ENCODE measurements at places on chromosomes 5 and 9.

DNA sequence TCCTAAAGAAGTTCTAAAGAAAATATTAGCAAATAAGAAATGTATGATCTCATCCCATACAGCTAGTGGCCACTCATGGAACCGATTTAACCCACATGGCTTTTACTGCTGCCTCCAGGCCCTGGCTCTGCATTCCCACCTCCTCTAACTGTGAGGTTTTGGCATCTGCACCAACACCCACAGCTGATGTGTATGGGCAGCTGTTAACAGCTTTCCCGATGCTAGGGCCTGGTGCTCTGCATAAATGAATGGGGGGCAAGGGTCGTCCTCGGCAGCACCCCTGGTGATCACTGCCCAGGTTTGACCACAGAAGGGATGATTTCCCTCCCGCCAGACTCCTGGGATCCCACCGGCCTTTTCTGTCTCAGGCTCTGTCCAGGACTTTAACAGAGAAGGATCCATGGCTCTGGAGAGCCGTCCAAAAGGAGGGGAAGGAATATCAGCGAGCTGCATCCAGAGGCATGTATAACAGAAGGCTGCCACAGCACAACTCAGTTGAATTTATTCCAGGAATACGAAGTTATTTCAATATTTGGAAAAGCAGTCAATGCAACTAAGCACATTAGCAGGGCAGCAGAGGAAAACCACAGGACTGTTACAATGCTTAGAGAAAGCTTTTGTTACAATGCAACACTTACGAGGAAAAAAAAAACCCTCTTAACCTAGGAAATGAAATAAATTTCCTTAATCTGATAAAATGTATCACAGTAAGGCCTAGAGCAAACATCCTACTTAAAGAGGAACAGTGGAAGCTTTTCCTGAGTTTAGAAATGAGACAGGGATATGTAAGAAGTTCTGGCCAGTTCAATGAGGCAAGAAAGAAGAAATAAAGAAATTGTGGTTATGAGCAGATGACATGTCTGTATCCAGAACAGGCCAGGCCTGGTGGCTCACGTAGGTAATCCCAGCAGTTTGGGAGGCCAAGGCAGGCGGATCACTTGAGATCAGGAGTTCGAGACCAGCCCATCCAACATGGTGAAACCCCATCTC, 63.1 kb downstream of the NACC2 start:
- no peak for DNase-seq

GRCh38 chr5:179839328-179840256, 18.9 kb downstream of the SQSTM1 start:
- DNase-seq, result no peak

DNA sequence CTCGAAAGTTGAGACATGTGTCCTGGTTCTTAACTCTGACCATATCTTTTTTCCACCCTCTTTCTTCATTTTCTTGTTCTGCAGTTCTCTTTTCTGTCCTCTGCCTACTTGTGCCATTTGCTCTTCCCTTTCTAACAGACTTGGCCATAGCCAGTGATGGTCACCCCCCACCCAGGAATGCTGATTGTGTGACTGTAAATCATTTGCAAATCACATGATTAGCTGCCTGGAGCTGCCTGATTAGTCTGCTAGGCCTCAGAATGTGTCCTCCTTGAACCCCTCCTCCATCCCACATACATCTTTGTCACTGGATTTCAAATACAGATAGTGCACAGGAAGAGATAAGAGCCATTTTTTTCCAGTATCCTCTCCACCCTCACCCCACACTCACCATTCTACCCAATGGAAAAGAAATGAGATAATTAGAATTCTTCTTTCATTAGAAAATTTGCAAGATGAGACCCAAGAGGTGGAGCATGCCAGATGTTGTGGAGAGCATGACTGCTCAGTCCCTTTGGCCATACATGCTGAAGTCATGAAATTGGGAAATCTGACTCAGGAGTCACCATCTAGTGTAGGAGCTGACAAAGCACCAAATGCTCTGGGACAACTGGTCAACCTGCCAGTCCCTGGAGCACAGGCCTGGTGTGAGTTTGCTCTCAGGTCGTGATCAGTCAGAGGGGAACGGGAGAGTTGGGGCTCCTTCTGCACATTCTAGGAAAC, 538.2 kb downstream of the CCDC171 start:
- no peak for DNase-seq

DNA sequence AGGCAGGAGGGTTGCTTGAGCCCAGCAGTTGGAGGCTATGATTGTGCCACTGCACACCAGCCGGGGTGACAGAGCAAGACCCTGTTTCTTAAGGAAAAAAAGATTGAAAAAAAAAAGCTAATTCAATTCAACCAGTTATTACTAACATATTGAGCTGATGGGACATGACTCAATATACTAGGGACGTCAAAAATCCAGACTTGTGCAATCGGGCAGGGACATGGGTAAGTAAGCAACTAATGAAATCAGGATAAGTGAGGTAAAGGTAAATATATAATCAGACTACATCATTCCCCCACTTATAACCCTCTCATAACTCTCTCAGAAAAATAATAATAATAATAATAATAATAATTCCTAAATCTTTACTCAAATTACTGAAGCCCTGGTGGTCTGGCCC, 975 bp upstream of the HAVCR1 start:
- DNase-seq, result no peak

DNA sequence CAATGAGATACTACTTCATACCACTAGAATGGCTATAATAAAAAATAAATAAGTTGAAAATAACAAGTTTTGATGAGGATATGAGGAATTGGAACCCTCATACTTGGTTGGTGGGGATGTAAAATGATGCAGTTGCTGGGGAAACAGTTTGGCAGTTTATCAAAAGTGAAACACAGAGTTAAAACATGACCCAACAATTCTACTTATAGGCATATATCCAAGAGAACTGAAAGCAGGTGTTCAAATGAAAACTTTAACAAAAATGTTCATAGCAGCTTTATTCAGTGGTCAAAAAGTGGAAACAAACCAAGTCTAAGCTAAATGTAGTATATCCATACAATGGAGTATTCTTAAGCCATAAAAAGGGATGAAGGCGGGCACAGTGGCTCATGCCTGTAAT, 13.1 kb upstream of the LHFPL2 start:
- DNase-seq, result no peak

- no peak for DNase-seq
These were observed 335.2 kb downstream of the CWC27 start for GRCh38 chr5:65103756-65104440.

DNA sequence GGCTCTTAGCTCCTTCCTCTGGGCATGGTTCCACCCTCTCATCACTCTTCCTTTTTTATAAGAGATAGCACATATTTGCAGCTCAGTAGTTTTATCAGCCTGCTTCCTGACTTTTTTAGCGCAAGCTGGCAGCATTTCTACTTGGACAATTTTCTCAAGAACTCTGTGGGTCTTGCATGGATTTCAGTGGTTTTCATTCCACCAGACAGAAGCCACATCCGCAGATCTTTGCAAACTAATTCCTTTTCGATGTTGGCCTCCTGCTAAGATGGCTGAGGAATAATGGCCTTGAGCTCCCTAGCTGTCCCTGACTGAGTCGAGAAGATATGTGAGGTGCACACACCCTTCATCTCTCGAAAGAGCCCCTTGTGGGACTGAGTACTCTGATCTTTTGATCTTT, 49.5 kb downstream of the GALNT12 start:
- DNase-seq, result no peak

DNA sequence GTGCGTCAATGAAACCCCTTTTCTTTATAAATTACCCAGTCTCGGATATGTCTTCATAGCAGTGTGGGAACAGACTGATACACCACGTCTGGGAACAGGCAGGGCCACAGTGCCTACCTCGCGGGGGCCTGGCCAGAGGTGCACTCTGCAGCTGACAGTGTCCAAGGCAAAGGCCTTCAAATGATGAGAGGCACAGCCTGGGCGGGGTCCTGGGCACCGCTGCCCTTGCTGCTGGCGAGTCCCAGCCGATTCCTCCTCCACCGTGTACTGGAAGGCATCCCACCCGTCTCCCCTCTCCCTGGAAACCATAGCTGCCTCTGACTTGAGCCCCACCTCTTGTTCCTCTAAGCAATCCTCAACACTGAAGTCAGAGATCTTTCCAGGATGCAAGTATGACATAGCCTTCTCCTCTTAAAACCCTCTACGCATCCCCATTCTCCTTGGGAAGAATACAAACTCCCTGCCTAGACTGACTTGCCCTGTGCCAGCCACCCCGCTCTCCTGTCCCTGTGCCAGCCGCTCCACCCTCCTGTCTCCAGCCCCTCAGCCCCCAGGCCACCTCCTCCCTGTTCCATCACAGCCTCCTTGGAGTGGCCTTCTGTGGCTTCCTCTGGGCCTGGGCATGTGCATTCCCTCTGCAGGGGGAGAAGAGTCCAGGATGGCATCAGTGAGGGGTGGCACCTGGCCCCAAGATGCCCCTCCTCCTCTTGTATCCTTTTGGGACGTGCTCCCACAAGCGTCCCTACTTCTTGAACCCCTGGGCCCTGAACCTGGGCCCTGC, 8.1 kb upstream of the COL5A1 start:
- DNase-seq, result no peak

DNA sequence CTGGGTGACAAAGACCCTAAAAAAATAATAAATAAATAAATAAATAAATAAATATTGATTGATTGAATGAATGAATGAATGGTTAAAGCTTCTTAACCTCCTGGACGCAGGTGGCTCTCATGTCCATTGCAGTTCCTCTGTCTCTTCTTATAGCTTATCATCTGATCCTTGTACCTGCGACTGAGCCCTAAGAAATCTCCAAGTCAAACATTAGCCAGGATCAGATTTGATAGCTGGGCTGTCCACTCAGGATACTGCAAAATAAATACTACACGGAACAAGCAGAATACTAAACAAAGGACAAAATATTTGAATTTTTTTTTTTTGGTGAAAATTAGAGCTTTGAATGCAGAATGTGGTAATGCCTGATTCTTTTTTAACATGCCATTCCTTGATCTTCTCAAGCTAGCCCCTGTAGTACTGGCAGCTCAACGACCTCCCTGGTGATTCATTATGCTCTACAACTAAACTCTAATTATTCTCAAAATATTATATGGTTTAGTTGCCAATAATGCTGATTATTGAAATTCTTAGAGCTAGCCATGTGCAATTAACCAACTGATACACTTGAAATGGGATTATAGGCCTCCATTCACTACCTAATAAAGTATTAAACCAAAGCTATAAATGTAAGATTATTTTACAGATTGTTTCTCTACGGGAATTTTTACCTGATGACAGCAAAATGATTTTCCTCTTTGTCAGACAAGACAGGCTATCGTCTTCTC, 9.9 kb upstream of the TMEM245 start:
- DNase-seq, result no peak

- DNase-seq, result no peak
These were observed 24.0 kb downstream of the NRG2 start for GRCh38 chr5:140018920-140019644.

DNA sequence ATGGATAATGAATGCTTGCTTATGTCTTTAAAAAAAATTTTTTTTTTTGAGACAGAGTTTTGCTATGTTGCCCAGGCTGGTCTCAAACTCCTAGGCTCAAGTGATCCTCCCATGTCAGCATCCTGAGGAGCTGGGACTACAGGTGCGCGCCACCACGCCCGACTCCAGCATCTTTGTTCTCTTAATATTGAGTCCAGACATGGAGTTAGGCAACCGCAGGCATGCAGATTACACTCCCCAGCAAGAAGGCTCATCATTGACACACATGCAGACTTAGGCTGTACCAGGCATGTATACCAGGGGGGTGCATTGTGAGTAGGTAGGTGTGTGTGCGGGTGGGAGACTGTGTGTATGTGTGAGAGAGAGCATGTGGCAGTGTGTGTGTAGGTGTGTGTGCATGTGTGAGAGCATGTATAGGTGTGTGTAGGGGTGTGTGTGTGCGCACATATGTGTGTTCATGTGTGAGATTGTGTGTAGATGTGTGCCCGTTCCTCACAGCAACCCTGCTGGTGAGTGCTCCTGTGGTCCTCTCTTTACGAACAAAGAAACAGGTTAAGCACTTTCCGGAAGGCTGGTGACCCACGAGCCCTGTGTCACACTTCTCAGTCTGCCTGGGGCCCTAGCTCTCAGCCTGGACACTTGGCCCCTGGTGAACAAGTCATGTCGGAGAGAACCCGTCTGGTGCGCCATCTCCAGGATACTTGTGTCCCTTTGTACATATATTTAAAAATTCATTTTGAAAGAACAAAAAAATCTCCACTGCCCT, 6.2 kb downstream of the OBP2B start:
- DNase-seq, result no peak

DNA sequence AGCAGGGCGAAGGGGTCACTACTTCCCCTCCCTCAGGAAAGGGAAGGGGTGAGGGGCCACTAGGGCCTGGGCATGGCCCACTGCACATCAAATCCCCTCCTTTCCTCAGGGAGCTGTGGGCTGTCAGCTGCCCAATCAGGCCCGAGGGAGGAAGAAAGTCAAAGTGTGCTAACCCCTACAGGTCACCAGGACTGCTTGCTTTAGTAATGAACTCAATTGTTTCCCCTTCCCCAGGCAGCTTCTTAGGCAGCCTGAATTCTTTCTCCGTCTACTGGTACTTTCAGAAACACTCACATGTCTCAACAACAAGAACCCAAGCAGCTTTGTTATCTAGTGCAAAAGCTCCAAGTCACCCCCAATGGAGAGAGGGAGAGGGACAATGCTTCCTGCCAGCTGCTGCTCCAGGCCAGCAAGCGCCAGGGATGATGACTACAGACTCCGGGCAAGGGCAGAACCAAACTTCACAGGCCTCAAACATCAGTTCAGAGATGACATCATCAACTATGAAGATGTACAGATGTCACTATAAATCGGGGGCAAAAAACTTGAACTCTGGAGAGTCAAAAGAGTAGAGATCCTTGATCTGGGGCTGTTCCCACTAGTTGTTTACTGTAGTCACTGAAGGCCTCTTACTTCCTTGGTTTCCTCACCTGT, 100.7 kb downstream of the SLIT3 start:
- DNase-seq, result no peak

- DNase-seq, result no peak
These were observed 4.1 kb upstream of the PDGFRB start for GRCh38 chr5:150159741-150160179.

DNA sequence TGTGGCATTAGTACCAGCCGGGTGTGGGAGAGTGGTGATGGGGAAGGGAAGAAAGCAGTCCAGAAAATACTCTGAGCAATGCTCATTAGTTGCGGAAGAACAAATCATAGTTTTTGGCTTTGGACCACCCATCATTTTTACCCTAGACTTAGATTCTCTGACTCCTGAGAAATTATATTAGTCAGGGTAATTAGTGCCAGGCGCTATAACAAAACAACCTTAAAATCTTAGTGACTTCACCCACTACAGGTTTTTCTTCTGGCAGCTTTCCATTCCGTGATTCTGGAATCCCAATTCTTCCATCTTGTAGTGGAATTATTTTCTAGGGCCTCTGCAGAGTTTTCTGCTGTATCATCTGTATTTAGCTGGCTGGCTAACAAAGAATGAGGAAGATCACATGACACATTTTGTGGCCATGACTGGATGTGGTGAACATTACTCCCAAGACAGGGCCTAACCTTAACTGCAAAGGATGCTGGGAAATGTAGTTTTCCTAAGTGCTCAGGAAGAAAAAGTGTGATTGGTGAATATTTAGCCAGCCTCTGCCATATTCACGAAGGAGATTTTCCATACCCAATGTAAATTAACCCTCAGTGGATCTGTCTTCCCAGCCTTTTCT, 373.0 kb upstream of the MEF2C start:
- DNase-seq, result no peak

- no peak for DNase-seq
These were observed 60.3 kb upstream of the DNAH5 start for GRCh38 chr5:14004598-14005394.

Data from HAP-1 (cell line).